Epithelial cell of umbilical artery (primary cell): ENCODE measurements at places on chromosomes 2 and 18. TPM values are rescaled to one million over a fixed set of nuclear protein-coding genes. Genes with fewer than 3 reads are reported as not detected.

The DNMT3A gene
- 28.6 and 38.6 TPM in 2 replicates for total RNA-seq

The CRYGD gene
- total RNA-seq, result not detected in 2 replicates

The SIX3 gene
- total RNA-seq, result not detected in 2 replicates

The LIMS4 gene
- total RNA-seq, result 18.1 and 25.0 TPM in 2 replicates
